Urinary bladder (tissue), 4 donors: ENCODE measurements at places on chromosomes 5 and 9. TPM values are rescaled to one million over a fixed set of nuclear protein-coding genes. Genes with fewer than 3 reads are reported as not detected.

DNA sequence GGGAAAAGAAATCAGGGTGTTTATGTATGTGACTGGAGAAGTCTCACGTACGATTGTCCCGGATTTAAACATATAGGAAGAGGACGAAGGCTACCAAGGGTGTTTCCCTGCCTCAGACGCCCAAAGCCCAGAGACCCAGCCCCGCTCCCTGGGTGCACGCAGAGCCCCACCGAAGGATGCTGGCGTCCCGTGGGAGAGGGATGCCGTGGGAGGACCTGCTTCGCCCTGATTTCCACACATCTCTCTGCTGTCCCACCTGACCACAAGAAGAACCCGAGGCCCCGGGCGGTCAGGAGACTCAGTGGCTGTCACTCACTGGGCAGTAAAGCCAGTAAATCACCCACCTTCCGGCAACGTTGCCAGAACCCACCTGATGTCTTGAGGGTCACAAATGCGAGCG is 211.8 kb upstream of the TBCA start:
- DNase-seq = no peak

- peak; percentile 47 for DNase-seq
Measured at GRCh38 chr5:63963080-63963735, 963 bp upstream of the HTR1A start.

GRCh38 chr5:63131626-63132285 is 553.1 kb downstream of the LRRC70 start:
- no peak for DNase-seq

The TMEM174 gene
- total RNA-seq = not detected
